ENCODE measurements at places on chromosomes 3 and 15.

DNA sequence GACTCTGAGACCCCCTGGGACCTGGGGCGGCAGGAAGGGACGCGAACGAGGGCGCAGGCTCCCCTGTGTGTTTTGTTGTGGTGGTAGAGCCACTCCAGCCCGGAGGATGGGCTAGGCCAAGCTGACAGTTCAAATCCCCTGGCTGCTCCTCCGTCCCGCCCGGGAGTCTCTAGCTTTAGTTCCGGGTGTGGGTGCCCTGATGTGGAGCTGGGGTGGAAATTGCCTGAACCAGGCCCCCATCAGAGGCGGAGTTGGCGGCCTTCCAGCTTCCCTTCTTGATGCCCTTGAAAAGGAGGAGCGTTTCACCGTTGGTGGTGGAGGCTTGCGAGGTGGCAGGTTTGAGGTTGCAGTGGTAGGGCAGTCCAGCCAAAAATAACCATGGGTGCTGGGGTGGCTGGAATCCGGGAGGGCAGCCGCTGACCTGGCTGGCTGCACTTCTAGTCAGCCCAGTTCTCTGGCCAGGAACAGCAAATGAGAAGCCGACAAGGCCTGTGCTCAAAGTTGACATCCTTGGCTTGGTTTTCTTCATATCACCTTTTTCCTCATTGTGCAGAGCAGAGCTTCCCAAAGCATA, 817 bp downstream of the CLK3 start:
- peak; percentile 61 for DNase-seq

- peak; percentile 56 for DNase-seq
Observed at GRCh38 chr3:123791417-123791816, 92.7 kb downstream of the MYLK start.

DNA sequence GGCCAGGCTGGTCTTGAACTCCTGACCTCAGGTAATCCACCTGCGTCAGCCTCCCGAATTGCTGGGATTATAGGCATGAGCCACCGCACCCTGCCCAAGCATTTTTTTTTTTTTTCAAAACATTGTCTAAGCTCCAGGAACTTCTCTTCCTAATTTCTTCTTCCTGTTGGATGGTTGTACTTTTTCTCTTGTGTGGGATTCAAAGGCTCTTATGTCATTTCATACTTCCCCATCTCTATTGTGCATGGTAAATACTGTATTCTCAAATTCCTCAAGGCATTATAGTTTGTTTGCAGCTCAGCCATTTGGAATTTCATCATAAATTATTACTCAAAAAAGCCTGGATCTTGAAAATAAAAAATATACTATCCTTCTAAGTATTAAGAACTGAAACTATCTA, 199.1 kb upstream of the GADL1 start:
- DNase-seq, result no peak

- peak; percentile 53 for DNase-seq
Observed at GRCh38 chr3:97882975-97883598, 61.3 kb downstream of the CRYBG3 start.

DNA sequence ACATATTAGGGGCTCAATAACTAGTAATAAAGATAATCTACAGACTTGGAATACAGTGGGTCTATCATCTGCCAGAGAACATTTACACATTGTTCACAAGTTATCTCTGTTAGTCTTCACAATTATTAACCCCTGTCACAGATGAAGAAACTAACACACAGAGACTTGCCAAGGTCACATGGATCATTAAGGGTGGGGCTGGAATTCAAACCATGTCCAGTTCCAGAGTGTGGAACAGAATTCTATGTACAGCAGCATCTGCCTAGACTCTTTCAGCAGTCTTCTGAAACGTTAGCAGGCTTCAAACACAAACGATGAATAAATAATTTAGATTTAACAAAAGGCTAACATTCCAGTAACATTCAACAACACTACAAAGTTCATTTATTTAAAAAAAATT, 673.9 kb upstream of the NR2F2 start:
- no peak for DNase-seq

- no peak for DNase-seq
Observed at GRCh38 chr3:143935678-143936077, 35.9 kb upstream of the DIPK2A start.

DNA sequence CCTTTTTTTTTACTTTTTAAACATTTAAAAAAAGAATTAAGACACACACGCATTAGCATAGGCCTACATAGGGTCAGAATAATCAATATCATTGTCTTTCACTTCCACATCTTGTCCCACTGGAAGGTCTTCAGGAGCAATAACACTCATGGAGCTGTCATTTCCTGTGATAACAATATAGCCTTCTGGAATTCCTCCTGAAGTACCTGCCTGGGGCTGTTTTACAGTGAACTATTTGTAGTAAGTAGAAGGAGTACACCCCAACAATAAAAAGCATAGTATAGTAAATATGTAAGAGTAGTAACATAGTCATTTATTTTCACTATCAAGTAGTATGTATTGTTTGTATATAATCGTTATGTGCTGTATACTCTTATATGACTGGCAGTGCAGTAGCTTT, 19.5 kb upstream of the CLDN18 start:
- no peak for DNase-seq

DNA sequence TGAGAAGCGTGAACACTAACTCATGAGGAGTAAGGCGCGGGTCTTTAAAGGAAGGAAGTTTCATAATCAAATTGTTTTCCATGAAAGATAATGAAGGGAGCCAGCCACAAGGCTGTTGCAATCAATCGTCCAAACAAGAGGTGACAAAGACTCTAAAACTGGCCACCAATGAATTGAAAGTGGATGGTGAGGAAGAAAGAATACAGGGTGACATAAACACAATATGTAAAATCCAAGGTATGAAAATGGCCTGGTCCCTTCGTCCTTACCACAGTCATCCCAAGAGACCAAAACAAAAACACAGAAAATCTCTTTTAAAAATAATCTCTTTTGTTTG, 12.0 kb downstream of the CD86 start:
- DNase-seq, result no peak

- peak; percentile 11 for DNase-seq
Observed at GRCh38 chr15:27701956-27702355, 397.2 kb downstream of the OCA2 start.

DNA sequence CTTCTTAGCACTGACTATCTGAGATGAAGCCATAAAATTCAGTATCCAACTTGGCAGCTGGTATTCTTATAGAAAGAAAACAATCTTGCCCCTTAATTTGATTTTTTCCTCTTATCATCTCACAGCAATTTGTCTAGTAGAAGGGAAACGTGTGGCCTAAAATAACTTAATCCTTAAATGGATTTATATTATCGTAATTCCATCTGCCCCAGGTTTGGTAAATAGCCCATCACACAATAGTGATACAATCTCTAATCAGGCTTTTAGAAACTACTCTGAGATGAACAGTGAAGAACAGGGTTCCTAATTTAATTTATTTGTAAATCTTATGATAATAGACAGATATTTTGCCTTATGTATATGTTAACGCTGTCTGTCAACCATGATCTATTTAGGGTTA, 24.8 kb downstream of the PEX5L start:
- no peak for DNase-seq

- peak; percentile 45 for DNase-seq
Observed at GRCh38 chr15:87736891-87737389, 519.6 kb downstream of the NTRK3 start.

DNA sequence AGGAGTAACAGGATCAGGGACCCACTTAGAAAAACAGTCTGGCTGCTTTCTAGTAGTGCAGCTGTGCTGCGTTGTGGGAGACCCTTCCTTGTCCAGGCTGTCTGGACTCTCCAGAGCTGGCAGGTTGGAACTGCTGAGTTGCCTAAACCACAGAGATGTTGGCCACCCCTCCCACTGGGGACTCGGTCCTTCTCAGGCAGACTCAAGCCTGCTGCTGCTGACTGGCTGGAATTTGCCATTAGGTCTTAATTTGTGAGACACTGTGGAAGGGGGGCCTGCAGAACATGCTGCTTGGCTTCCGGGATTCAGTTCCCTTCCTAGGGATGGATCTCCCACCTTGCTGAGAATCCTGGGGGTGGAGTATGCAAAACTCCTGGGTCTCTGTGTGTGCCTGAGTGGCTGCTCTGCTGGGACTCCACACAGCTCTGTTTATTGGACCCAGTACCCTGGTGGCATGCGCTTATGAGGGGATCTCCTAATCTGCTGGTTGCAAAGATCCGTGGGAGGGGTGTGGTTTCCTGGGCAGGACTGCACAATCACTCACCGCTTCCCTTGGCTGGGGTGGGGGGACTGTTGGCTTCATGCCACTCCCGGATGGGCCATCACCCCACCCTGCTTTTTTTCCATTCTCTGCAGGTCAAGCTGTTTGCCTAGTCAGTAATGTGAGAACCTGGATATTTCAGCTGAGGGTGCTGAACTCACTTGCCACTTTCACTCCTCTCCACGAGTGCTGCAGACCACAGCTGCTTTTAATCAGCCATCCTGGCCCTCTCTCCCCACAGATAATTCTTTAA, 150.5 kb downstream of the CFAP20DC start:
- DNase-seq, result peak; percentile 6

DNA sequence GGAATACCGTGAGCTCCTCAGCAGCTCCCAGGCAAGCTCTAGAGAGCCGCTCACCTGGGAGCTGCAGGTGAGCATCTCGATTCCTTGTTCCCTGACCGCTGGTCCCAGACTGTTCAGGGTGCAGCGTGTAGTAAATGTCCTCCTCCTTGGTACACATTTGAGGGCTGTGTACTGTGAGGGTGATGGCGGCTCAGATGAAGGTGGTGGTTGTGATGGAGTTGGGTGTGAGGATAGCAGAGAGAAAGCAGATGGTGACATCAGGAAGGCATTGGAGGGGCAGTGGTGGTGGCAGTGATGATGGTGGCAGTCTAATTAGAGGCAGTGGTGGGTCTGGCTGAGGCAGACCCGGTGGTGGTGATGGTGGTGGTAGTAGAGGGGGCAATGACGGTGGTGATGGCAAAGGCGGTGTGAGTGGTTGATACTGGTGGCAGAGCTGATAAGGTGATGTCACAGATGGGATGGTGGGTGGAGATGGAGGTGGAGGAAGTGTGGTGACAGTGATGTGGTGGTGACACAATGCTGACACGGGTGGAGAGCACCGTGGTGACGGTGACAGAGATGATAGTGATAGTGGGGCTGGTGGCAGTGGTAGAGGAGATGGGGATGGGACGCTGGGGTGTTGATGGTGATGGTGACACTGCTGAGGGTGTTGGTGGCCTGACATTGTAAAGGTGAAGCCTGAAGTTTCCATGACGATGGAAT, at the start of gene DNAJB8:
Gene DNAJB8 (minus strand): TSS at position 51 of the 702 bp plus-strand sequence. CDS start 3,645 bp downstream, outside the sequence.
- DNase-seq, result no peak

- DNase-seq, result no peak
Observed at GRCh38 chr3:53593611-53594010, 99.2 kb downstream of the CACNA1D start.

DNA sequence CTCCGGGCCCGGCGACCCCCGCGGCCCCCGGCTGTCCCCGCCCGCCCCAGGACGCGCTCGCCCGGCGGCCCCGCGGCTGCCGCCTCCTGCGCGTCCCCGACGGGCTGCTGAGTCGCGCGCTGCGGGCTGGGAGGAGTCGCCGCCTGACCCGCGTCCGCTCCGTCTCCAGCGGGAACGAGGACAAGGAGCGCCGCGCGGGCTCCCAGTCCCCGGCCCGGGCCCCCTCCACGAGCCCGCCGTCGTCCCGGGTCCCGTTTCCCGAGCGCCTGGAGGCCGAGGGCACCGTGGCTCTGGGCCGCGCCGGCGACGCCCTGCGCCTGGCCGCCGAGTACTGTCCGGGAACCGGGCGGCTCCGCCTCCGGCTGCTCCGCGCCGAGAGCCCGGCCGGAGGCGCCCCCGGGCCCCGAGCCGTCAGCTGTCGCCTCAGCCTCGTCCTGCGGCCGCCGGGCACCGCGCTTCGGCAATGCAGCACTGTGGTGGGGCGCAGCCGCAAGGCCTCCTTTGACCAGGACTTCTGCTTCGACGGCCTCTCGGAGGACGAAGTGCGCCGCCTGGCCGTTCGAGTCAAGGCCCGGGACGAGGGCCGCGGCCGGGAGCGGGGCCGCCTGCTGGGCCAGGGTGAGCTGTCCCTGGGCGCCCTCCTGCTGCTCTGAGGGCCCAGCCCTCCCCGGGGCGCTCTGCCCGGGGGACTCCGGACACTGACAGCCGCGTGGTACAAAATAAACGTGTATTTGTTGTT, 1.5 kb downstream of the C2CD4A start:
- DNase-seq, result peak; percentile 55

- DNase-seq, result peak; percentile 69
Observed at GRCh38 chr3:13452490-13453335, 27.4 kb upstream of the HDAC11 start.

DNA sequence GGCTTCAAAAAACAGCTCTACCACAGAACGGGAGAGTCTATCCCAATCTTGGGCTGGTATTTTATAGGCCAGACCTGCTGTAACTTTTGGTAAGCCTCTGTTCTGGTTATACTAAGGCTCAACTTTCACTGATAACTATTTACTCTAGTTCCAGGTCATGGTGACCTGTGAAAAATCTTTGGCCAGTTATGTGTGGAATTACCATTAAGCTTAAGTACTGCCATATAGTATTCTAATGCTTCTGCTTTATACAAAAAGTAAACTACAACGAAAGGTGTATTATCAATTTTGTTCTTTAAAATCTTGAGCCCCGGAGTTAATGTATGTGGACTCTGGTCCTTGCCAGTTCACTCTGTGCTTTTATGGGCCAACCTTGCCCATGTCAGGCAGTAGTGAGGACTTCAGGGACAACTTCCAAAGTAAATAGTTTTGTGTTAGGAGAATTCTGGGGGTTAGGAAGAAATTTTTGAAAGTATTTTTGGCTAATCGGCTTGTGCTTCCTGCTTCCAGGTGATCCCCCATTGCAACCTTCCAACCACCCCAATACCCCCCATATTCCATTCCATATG, 6.4 kb downstream of the SIAH2 start:
- DNase-seq, result no peak

DNA sequence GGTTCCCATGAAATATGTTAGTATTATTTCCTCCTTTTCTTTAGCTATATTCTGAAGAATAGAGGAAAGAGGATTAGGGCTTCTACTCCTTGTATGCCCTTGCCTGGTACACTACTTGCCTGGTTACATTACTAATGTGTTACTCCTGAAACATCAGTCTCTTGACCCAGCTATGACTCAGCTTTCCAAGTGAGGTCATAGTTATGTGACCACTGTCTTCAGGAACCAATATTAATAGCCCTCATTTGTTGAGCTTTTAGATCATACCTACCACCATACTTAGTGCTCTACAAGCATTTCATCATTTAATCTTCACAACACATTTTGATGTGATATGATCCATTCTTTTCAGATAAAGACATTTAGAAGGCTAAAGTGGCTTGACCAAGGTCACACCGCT, 60.3 kb downstream of the CMSS1 start:
- peak; percentile 92 for DNase-seq

DNA sequence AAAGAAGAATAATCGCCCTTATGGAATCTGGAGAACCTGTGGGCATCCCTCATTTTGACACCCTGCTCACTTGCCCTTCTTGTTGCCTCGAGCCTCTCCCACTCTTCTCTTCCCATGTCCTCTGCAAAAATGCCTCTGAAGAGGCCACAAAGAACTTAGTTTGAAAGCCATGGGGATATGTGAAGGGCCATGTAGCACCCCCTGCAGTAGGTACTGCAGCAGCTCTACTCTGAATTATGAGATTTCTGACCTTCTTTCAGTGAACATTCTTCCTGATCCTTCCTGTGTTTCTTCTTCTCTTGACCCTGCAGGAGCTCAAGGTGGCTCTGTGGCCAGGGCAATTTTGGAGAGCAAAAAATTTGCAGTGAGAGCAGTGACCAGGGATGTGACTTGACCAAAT, 30.4 kb upstream of the TRA2B start:
- DNase-seq, result no peak
